Activated CD8-positive, alpha-beta memory T cell treated with anti-CD3 and anti-CD28 coated beads for 1 hour (primary cell): ENCODE measurements at places on chromosomes 1 and 21.

DNA sequence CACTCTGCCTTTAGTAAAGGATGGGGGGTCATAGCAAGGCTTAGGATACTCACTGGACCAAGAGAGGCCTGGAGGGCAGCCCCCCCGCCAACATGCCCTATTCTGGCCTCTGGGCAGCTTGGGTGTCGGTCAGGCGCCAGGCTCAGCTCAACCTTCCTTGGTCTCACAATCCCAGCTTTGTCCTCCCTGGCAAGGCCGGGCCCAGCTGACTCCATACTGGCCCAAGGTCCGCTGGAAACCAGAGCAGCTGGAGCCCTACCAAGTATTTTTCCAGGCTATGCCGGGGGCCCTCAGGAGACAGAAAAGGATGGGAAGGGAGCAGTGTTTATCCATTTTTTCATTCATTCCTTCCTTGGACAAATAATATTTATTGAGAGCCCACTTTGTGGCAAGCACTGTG lies 6.2 kb downstream of the FBXO2 start:
- DNase-seq = no peak

GRCh38 chr1:113834716-113835115 lies 22.4 kb upstream of the RSBN1 start:
- DNase-seq = no peak

- DNase-seq = no peak
These were observed 123.3 kb downstream of the PCNX2 start for GRCh38 chr1:233172201-233172600.

DNA sequence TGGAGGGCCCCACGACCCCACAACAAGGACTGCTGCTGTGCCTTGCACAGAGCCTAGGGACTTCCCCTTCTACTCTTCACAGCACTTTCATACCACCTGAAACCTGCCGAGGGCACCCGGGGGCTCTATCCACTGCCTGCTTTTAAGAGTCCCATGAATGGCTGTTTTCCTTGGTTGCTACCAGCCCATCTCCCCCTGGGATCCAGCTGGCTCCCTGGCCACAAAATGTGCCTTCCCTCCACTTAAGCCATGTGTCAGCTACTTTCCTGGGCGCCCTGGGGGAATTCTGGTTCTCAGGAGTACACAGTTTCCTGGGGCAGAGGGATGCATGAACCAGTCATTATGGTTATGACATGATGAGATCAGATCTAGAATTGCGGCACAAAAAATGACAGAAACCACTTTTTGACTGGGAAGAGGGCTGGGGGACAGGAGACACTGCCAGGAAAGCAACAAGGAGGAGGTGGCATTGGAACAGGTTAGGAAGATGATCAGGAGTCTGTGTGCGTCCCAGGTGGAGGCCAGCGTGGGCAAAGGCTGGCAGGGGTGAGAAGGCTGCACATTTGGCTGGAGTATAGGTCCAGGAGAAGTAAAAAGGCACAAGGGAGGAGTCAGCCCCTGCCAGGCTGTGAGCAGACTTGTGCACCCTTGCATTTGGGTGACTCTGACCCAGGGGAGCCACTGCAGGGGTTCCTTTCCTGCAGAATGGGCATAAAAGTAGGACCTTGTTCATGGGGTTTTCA lies 3.2 kb upstream of the TNFRSF8 start:
- no peak for DNase-seq

DNA sequence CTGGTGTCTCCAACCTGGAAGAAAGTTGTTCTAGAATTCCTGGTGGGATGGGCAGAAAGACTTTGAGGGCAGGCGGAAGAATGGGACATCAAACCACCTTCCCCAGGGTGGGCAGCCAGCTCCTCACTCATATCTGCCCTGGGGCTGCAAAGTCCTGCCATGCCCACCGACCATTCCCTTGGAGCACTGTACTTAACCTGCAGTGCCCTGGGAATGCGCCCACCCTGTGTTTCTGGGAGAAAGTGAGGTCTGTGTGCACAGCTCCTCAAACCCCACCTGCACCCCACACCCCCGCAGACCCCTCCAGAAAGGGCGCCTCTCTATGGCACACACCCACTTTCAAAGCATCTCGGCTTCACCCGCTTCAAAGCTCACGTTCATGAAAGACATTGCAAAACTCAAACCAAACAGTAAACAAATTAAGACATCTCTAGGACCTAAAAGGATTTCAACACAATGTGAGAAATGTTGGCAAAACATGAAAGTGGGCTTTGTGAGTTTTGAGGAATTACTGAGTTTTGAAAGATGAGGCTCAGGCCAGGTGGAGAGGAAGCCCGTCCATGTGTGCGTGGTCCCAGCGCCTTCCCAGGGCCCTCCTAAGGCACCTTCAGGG lies 25.1 kb downstream of the KRTAP10-1 start:
- no peak for DNase-seq

GRCh38 chr21:39849014-39849655 lies 18.1 kb upstream of the PCP4 start:
- no peak for DNase-seq

- DNase-seq = no peak
These were observed 28.5 kb downstream of the SLC26A9 start for GRCh38 chr1:205914730-205915129.

GRCh38 chr1:219927956-219928790 lies at the start of gene SLC30A10:
SLC30A10 (minus strand) TSS chr1:219928557; CDS start chr1:219928440, 117 bp downstream.
- DNase-seq = no peak

GRCh38 chr1:159848326-159848725 lies 14.1 kb downstream of the VSIG8 start:
- DNase-seq = no peak

- no peak for DNase-seq
These were observed 9.3 kb downstream of the ARL8A start for GRCh38 chr1:202135221-202135721.

DNA sequence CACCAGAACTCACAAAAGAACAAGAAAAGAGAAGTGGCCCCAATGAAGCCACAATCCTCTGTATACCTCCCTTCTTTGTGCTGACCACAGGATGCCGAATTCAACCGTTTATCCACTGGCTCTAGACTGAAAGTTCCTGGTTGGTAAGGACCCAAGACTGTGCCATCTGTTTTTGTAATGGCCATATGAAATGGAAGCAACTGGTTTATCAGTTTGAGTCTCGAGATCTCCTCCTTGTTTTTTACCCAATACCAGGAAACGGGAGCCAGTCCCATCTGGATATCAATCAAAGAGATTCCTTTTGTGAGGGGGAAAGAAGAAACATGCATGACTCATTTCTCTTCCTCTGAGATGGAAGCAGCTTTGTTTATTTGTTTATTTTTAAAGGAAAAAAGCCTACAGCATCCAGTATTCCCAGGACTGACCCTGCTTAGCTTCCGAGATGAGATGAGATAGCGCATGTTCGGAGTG lies 32.4 kb upstream of the ZNF124 start:
- DNase-seq = no peak

DNA sequence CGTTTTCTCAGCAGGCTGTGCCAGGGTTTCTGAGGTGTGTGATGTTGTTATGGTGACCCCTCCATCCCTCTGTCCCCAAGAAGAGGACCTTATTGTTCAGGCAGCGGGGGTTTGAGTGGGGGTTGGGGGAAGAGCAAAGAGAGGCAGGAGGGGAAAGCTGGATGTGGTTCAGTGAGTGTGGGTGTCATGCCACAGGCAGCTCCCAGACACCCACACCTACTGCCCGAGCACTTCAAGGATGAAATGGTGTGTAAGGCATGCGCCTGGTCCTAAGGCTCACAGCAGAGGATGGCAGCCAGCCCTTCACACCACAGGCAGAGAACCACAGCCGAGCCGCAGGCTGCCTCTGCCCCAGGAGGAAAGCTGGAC lies 49.9 kb upstream of the STUM start:
- DNase-seq = no peak

DNA sequence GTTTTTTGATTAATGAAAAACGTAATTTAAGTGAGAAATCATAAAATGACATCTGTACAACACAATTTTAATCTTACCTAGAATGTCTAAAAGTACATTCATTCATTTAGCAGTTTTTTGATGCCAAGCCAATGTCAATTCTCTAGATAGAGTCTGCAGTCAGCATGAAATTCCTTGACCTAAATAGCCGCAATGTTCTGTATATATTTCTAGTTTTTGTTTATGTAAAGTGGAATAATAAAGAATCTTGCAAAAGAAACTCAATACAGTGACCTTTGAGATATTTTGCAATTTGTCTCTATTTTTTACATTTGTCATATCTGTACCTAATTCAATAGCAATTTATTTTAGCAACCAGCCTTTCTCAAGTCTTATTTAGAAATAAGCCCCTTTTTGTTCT lies 176.0 kb downstream of the ATP6V1G3 start:
- no peak for DNase-seq

- DNase-seq = no peak
These were observed 269.9 kb downstream of the AJAP1 start for GRCh38 chr1:4924356-4924755.

DNA sequence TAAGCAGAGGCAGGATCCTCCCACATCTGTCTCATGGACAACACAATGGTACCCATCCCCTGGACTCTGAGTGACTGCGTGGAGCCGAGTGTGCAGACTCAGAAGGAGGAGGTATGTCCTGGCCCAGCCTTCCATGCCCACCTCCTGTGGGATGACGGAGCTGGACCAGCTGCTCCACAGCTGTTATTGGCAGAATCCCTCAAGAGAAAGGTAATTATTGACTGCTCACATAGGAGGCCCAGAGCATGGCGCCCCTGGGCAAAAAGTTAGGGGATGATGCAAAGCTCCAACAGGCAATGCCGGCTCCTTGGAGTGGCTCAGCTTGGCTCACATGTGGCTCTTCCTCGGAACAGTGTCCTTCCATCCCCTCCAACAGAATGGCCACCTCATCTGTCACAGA lies 12.2 kb upstream of the ACTRT2 start:
- no peak for DNase-seq

- DNase-seq = no peak
These were observed 6.1 kb upstream of the CLEC20A start for GRCh38 chr1:178502856-178503255.

GRCh38 chr1:210558302-210558701 lies 229.6 kb downstream of the HHAT start:
- no peak for DNase-seq

DNA sequence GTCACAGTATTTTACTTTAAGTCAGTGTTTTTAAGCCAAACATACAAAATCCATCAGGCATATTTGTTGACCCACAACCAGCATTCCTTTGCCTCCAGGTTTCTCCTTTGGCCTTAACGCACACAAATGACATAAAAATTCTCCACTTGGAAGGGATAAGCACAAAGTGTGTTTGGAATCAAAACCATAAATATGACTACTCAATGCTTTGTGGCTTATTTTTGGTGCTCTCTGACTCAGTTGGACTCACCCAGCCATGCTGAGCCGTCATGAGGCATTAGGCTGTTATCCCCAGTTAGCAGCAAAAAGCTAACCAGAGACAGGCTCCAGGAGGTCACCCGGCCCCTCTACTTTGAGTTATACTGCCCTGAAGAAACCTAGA lies 948 bp downstream of the PRUNE1 start:
- DNase-seq = no peak

GRCh38 chr1:240737298-240737697 lies 125.3 kb upstream of the GREM2 start:
- no peak for DNase-seq

DNA sequence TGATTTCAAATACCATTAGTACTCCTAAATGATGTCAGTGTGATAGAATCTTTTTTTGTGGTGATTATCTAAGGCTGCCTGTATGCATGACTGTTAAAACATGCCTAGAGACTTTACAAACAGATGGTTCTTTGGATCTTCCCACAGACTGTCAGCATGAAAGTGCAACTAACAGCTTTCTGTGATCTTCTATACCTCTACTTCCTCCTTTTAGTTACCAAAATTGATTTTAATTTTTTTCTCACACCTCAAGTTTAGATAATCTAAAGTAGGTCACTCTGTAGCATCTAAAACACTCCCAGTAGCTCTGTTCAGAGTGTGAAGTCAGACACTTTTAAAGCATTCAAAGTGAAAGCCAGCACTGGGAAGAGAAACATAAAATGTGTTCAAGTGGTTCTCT lies 534.5 kb downstream of the PTPRC start:
- DNase-seq = no peak

DNA sequence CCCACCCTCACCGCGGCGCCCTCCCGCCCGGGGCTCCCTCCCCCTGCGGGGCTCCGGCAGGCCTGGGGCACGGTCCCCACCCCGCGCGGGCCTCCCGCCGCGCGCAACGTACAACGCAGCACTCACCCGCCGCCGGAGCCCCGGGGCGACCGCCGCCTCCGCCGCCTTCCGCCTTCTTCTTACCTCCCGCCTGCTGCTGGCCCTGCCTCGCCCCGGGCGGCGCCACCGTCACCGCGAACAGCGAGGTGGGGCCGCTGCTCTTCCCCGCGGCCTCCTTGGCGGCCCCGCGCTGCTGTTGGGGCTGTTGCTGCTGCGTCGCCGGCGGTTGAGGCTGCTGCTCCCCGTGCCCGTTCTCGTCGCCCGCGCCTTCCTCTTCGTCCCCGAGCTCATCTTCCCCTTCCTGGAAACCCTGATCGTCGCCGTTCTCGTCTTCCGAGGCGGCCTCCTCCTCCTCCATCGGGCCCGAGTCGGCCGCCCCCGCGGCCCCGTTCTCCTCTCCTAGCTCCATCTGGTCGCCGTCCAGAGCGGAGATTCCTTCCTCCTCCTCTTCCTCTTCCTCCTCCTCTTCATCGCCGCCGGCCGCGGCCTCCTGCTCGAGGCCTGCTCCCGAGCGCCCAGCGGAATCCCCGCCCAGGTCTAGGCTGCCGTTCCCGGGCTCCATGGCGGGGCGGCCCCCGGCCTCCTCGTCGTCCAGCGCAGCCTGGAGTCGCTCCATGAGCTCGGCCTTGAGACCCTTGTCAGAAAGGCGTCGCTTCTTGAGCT lies 671 bp downstream of the HNRNPU start:
- no peak for DNase-seq

- DNase-seq = no peak
These were observed 93.9 kb upstream of the TSPAN2 start for GRCh38 chr1:115183158-115183557.

GRCh38 chr1:2514863-2515762 lies 11.3 kb downstream of the PANK4 start:
- no peak for DNase-seq

- DNase-seq = no peak
These were observed 497.1 kb downstream of the AJAP1 start for GRCh38 chr1:5151511-5151910.

- DNase-seq = no peak
These were observed 12.3 kb upstream of the SLC25A34 start for GRCh38 chr1:15723631-15724246.

DNA sequence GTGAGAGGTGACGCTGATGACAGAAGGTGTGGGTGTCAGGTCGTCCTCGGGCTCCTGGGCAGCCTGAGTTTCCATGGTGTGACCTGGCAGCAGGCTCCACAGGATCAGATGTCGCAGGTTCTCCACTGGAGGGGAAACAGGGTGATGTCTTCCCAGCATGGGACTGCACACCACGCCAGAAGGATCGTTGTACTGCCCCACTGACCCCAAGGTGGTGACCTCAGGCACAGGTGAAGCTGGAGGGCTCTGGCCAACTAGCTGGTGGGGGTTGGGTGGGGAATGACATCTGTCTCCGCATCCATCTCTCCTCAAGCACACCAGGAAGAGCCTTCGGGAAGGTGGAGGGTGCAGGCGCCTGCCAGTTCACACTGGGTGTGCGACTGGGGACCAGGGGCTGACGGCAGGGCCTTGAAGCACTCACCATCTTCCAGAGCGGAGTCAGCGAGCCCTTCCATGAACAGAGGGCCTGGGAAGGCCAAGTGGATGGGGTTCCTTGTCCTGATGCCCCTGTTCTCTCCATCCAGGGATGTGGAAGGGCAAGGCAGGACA lies 19.4 kb downstream of the LRRC71 start:
- no peak for DNase-seq

- DNase-seq = no peak
These were observed 23.2 kb downstream of the AVPR1B start for GRCh38 chr1:206094024-206094423.
